ENCODE measurements at places on chromosomes 16 and 17. TPM values are rescaled to one million over a fixed set of nuclear protein-coding genes. Genes with fewer than 3 reads are reported as not detected.

The CNTNAP4 gene
- not detected for total RNA-seq

- DNase-seq = no peak
These were observed 12.4 kb downstream of the TAT start for GRCh38 chr16:71564335-71564967.

DNA sequence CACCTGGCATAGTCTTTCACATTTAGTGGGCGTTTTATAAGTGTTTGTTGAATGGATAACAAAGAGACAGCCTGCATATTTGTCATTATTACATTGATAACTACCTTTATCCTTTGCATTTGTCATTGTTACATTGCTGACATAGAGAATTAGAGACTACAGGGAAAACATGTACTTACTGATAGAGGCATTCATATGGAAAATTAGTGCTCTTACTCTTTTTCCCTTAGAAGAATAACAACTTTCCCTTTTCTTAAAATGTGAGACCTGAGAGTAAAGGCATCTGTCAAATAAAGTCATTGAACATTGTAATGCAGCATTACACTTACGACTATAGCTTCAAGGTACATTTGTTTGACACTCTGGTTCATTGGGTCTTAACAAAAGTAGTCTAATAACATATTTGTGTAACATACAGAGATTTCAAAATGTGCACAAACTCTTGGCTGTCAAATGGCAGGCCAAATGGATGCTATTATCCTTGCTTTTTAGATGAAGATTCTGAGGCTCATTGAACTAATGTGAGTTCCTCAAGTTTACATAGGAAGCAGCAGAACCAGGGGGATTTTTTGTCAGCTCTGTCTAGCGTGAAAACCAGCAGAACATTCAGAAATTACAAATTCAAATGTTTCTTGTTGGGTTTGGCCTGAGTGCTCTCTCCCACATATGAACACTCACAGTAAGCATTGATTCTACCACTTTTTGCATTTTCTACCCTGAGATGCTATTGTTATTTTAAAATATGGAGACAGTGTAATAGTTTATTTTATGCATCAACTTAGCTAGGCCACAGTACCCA is 28.5 kb downstream of the SMIM36 start:
- DNase-seq = no peak

GRCh38 chr16:70250748-70251628 is 752 bp downstream of the EXOSC6 start:
- no peak for DNase-seq

GRCh38 chr17:63528183-63528582 is 5.0 kb downstream of the KCNH6 start:
- no peak for DNase-seq

- DNase-seq = no peak
These were observed 17.9 kb downstream of the PDP2 start for GRCh38 chr16:66898207-66898606.

GRCh38 chr16:88356727-88357199 is 26.0 kb upstream of the ZNF469 start:
- no peak for DNase-seq
